ENCODE measurements at places on chromosomes 7 and 10. TPM values are rescaled to one million over a fixed set of nuclear protein-coding genes. Genes with fewer than 3 reads are reported as not detected.

DNA sequence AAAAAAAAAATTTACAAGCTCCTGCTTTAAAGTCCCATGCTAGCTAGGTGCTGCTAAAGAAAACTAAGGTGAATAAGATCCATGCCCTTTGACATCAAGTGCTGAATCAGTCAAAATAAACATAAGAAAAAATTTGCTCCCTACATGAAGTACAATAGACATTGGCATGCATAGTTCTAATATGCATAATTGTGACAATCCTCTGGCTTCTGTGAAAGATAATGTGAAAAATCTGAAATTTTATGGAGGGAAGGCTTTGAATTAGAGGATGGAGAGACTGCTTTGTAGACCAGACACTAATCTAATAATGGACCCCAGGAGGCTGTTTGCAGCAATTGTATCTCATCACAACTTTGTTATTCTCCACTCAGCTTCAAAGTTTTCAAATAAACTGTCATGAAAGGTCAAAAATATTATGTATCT lies 127.9 kb upstream of the CDK1 start:
- DNase-seq: no peak
- no peaks in the 10 kb centered on the region for H3K4me1 ChIP-seq
- no peak overlapping the region for H3K4me3 ChIP-seq
- H3K36me3 ChIP-seq: no peaks in the 10 kb centered on the region
- H3K27ac ChIP-seq: no peak overlapping the region
- H3K27me3 ChIP-seq: no peaks in the 10 kb centered on the region

The CYP2C8 gene
- total RNA-seq: 638 TPM

DNA sequence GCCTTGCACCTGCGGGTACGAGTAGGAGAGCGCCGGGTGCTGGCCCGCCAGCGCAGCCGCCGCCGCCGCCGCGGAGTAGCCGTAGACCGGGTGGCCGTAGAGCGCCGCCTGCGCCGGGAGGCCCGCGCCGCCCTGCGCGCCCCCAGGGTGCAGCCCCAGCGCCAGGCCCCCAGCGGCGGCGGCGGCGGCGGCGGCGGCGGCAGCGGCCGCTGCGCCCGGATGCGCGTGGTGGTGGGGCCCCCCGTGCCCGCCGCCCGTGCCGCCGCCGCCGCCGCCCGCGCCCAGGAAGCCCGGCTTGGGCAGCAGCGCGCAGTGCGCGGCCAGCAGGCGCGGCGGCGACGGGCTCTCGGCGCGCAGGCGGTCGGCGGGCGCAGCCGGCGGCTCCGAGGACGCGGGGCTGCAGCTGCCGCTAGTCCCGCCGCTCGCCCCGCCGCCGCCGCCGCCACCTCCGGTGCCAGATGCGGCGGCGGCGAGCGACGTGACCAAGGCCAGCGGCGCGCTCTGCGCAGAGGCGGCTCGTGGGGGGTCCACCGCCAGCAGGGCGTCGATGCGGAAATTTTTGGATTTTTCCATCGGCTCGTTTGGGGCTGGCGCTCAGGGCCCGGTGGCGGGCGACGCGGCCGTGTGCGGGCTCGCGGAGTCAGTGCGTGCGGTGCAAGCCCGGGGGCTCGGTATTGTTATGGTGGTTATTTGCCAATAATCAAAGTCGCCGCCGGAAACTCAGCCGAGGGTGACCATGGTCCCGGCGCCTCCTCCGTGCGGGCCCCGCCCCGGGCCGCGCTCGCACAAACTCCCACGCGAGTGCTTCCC lies 480 bp downstream of the MNX1 start:
- H3K27me3 ChIP-seq: peaks cover 12% of the 10 kb centered on the region
- peak overlapping the region; percentile 54 for H3K4me3 ChIP-seq
- H3K27ac ChIP-seq: no peak overlapping the region
- H3K36me3 ChIP-seq: no peaks in the 10 kb centered on the region
- DNase-seq: no peak

- H3K36me3 ChIP-seq: no peaks in the 10 kb centered on the region
- DNase-seq: no peak
- no peaks in the 10 kb centered on the region for H3K4me1 ChIP-seq
- no peak overlapping the region for H3K27ac ChIP-seq
Measured at GRCh38 chr7:682810-683209, 43.7 kb upstream of the DNAAF5 start.

- no peak for DNase-seq
- H3K27me3 ChIP-seq: no peaks in the 10 kb centered on the region
- H3K36me3 ChIP-seq: no peaks in the 10 kb centered on the region
Measured at GRCh38 chr10:51861051-51861450, 161.7 kb upstream of the CSTF2T start.

DNA sequence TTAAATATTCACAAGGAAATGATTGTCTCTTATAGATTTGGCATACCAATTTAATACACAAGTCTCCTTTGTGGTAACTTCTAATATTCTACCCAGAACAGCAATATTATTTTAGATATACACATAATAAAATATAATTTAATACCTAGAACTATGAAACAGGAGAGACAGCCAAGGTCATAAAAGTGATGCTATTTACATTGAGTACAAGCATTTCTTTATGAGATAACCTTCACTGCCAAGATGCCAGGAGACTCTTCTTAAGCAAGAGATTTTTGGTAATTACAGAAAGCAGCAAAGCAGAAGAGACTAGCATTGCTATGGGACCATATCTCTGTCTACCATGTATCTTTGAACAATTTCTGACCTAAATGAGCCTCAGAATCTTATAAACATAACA lies 764.6 kb upstream of the GHITM start:
- no peaks in the 10 kb centered on the region for H3K4me1 ChIP-seq
- no peaks in the 10 kb centered on the region for H3K27me3 ChIP-seq
- H3K27ac ChIP-seq: no peak overlapping the region

DNA sequence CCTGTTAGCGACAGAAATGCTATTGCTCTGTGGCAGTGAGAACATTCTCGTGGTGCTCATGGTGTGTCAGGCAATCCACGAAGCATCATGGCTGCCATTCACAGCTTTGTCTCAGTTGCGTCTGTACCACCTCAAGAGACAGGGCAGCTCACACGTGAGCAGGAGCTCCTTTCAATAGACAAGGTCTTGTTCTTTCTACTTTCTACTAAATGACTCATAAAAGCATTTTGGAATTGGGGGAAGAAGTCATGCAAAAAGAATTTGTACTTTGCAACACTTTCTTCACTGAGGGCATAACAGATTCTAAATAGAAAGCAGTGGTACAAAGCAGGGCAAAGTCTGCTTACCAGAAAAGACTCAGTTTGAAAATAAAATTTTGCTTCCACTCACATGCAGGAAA lies 638.5 kb downstream of the PHTF2 start:
- H3K4me1 ChIP-seq: no peaks in the 10 kb centered on the region
- DNase-seq: no peak
- H3K27me3 ChIP-seq: no peaks in the 10 kb centered on the region
- no peak overlapping the region for H3K4me3 ChIP-seq
- H3K36me3 ChIP-seq: no peaks in the 10 kb centered on the region
- H3K27ac ChIP-seq: no peak overlapping the region

GRCh38 chr7:74240482-74240881 lies 13.7 kb downstream of the RFC2 start:
- peaks cover 31% of the 10 kb centered on the region for H3K36me3 ChIP-seq
- DNase-seq: no peak
- peak overlapping the region; percentile 67 for H3K27ac ChIP-seq
- H3K4me3 ChIP-seq: no peak overlapping the region
- no peaks in the 10 kb centered on the region for H3K27me3 ChIP-seq

GRCh38 chr10:130962240-130963051 lies 349.1 kb downstream of the TCERG1L start:
- no peaks in the 10 kb centered on the region for H3K36me3 ChIP-seq
- H3K4me3 ChIP-seq: no peak overlapping the region
- no peaks in the 10 kb centered on the region for H3K4me1 ChIP-seq

The AKR1D1 gene
- total RNA-seq: 93.9 TPM

DNA sequence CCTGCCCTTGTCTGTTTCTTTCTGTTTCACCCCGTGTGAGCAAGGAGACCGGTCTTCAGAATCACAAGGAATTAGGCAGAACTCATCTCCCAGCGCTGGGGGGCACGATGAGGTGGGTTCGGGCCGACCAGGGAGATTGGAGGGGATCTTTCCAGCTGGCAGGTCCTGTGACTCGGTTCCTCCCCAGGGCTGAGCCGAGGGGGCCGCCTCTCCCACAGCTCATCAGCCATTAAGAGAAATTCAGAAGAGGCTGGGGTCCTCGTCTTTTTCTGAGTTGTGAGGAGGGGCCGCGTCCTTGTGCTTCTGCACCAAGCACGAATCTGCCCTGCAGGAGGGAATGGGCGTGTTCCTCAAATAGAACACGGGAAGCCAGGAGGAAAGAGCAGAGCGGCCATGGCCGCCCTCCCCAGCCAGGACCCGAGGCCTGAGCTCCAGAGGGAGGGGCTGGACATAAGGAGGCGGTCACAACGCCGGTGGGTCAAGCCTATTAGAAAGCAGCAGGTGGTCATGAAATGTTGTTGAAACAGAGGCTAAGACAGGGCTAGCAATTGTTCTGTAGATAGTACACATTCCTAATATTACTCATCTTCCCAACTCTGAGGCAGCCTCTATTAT lies 125.3 kb downstream of the ADARB2 start:
- no peaks in the 10 kb centered on the region for H3K36me3 ChIP-seq
- peaks cover 3% of the 10 kb centered on the region for H3K4me1 ChIP-seq
- peak; percentile 27 for DNase-seq
- no peak overlapping the region for H3K27ac ChIP-seq

DNA sequence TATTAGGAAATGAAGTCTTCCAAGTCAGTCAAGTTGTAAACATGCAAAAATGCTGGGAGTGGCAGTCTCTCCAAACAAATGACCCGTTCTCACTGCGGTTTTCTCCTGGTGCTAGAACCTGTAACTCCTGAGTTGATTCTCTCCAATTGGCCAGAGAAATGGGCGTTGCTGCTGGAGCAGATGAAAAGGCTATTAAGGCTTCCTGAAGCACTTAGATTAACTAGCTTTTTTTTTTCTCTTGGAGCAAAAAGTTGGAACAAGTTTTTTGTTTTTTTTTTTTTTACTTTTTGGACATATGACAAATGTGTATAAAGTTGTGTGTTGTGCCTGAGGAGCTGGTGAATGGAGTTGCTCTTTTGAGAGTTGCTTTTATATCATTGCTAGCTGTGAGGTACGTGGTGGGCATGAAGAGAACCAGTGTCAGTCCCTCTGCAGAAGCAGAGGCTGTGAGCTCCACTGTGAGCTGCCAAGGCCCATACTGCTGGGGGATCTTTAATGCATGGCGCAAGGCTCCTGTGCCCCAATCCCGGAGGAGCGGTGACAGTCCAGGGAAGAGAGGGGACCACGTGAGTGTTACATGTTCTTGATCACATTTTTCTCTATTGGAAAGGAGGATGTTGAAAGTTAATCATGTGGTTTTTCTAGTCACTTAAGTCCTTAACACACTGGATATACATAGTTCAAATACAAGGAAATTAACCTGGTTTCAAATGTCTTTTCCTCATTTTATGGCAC lies 393.6 kb upstream of the GALNT17 start:
- H3K4me3 ChIP-seq: no peak overlapping the region
- H3K36me3 ChIP-seq: no peaks in the 10 kb centered on the region
- H3K4me1 ChIP-seq: peaks cover 12% of the 10 kb centered on the region
- no peaks in the 10 kb centered on the region for H3K27me3 ChIP-seq

The PRRT4 gene
- total RNA-seq: not detected

DNA sequence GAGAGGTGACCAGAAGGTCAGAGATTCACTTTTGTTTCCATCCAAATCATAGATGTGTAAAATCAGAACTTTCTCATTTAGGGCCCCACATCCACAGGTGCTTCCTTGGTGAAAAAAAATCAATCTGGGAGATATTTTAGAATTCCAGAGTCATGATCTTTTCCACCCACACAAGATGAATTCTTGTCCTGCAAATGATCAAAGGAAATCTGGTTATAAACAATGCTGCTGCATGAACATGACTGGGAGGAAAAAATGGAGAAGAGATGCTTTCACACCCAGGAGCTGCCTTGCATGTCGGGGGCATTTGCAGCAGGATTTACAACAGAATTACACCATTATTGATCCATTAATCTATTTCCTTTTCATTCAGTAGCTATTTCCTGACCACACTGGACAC lies 106.5 kb upstream of the TMEM72 start:
- H3K27me3 ChIP-seq: no peaks in the 10 kb centered on the region
- no peak overlapping the region for H3K4me3 ChIP-seq
- no peaks in the 10 kb centered on the region for H3K4me1 ChIP-seq
- no peak overlapping the region for H3K27ac ChIP-seq

The VWC2 gene
- not detected for total RNA-seq

DNA sequence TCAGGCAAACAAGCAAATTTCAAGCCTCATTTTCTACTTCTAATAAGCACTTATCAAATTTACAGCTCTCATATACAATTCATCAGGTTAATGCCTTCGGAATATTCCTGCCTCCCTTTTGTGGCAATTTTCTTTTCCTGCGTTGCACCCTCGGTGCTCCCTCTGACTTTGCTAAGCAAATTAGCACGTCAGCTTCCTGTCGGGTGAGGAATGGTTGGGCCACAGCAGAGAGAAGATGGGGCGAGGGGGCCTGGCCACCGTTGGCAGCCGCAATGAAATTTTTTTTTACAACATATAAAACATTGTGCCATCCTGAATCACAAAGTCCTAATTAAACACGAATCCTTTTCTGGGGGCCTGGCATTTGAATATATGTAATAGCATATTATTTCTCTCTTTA lies 28.1 kb downstream of the ELFN1 start:
- H3K4me1 ChIP-seq: no peaks in the 10 kb centered on the region
- no peak overlapping the region for H3K4me3 ChIP-seq
- no peak overlapping the region for H3K27ac ChIP-seq
- H3K36me3 ChIP-seq: peaks cover 3% of the 10 kb centered on the region
- no peak for DNase-seq

The SEMA3C gene
- total RNA-seq: 1.8 TPM

The SPDYE16 gene
- 0.17 TPM for total RNA-seq

GRCh38 chr7:4665661-4666060 lies 16.4 kb upstream of the FOXK1 start:
- no peaks in the 10 kb centered on the region for H3K27me3 ChIP-seq
- H3K4me1 ChIP-seq: no peaks in the 10 kb centered on the region
- no peaks in the 10 kb centered on the region for H3K36me3 ChIP-seq
- DNase-seq: no peak

The DKK1 gene
- 1.1 TPM for total RNA-seq

GRCh38 chr7:82164813-82165212 lies 278.8 kb downstream of the CACNA2D1 start:
- no peaks in the 10 kb centered on the region for H3K4me1 ChIP-seq
- no peak overlapping the region for H3K4me3 ChIP-seq
- H3K27ac ChIP-seq: no peak overlapping the region
- H3K27me3 ChIP-seq: peaks cover 2% of the 10 kb centered on the region

DNA sequence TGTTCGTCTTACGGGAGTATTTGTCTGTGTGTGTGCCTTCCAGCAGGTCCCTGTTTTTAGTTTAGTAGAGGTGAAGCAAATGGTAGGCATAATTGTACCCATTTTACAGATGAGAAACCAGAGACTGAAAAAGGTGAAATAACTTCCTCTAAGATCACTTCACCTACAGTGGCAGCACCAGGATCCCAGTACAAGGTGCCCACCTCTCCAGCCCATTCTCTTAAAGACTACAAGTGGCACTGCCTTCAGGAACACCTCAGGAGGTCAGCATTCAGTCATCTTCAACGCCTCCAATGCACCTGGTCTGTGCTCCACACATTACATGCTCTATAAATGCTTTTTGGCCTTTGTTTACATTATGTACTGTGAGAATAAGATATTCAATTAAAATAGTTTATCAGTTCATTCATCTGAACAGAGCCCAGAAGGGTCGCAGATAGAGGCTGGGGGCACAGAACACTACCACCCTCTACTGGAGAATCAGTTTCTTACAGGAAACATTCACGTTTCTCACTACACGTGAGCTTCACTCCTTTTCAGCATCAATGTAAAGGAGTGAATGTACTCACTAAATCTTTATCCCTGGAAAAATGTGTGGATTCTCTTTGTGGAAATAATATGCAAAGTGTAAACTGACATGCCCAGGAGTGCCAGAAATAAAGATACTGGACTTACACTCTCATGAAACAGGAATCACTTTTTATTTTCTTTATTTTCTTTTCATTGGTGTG lies 45.5 kb upstream of the ABLIM1 start:
- no peaks in the 10 kb centered on the region for H3K4me1 ChIP-seq
- no peak for DNase-seq
- no peak overlapping the region for H3K27ac ChIP-seq
- H3K4me3 ChIP-seq: no peak overlapping the region
- no peaks in the 10 kb centered on the region for H3K36me3 ChIP-seq
